Liver (tissue), 10 donors: ENCODE measurements at places on chromosomes 11 and 22. TPM values are rescaled to one million over a fixed set of nuclear protein-coding genes. Genes with fewer than 3 reads are reported as not detected.

GRCh38 chr11:64583296-64584262 lies 7.4 kb upstream of the SLC22A12 start:
- no peak for DNase-seq

Gene CADM1
- polyA plus RNA-seq = 20.6 TPM

- DNase-seq = no peak
Observed at GRCh38 chr11:113253406-113253805, 61.0 kb upstream of the TTC12 start.

Gene PKNOX2
- 0.29 TPM for polyA plus RNA-seq

Gene EHF
- polyA plus RNA-seq = 4.1 TPM

Gene BBOX1
- 18.4 TPM for polyA plus RNA-seq

DNA sequence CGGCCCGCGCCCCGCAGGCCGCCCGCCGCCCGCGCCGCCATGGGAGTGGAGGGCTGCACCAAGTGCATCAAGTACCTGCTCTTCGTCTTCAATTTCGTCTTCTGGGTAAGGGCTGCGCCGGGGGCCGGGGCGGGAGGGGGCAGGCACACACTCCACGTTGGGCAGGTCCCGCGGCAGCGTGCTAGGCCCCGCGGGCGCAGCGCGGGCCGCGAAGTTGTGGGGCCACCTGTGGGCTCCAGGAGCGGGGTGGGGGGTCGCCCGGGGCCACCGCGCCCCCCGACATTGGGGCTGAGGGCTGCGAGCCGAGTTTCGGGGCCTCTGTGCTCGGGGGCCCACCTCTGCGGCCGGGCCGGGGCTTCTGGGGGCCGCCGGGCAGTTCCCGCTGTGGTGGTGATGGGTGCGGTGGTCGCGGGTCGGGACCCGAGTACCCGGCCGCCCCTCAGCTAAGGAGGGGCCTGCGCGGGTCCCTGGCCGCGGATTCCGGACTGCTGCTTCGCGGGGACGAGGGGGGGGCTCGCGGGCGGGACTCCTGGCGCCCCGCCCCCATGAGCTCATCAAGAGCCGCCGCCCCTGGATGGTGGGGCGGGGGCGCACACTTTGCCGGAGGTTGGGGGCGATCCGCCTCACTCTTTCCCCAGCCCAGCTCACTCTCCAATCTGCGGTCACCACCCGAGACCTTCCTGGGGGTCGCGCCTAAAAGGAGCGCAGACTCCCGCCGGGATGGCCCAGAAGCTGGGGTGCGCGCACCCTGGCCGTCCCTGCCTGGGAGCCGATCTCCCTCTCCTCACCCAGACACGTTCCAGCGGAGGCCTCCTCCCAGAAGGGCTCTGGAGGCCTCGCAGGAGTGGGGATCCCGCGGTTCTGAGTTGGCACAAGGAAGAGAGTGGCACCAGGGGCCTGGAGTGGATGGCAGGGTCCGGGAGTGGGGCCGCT lies 667 bp downstream of the CD81 start:
- DNase-seq = no peak

DNA sequence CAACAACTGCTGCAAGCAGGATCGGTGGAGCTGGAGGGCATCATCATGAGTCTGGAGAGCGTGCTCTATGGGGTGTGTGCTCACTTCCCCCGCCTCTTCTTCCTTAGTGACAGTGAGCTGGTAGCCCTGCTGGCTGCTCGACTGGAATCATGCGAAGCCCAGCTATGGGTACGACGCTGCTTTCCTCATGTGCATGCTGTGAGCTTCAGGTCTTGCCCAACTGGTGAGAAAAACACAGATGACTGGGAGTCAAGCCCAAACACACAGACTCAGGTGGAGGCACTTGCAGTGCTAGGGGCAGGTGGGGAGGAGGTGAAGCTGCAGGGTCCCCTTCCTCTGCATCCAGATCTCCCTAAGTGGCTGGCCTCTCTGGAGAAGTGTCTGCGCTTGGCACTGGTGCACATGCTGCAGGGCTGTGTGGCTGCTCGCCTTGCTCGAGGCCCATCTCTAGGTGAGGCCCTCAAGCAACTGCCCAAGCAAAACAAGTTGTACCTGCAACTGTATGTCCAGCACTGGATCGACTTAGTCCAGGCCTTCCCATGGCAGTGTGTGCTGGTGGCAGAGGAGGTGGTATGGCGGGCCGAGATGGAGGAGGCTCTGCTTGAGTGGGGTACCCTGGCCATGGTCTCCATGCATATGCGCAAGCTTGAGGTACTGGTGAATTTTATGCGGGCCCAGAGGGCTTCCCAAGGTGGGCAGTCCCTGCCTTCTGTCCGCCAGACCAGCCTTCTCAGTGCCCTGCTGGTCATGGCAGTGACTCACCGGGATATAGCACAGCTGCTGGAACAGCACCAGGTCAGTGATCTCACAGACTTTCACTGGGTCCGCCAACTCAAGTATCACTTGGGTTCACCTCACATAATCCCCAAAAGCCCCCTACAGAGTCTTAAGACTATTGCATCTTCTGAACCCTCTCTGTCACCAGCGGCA lies 48.1 kb downstream of the DNHD1 start:
- no peak for DNase-seq
